ENCODE measurements at places on chromosomes 11 and 22. TPM values are rescaled to one million over a fixed set of nuclear protein-coding genes. Genes with fewer than 3 reads are reported as not detected.

The WNT7B gene
- total RNA-seq: not detected

The LRRC4C gene
- not detected for total RNA-seq

The CHRM1 gene
- total RNA-seq: not detected

DNA sequence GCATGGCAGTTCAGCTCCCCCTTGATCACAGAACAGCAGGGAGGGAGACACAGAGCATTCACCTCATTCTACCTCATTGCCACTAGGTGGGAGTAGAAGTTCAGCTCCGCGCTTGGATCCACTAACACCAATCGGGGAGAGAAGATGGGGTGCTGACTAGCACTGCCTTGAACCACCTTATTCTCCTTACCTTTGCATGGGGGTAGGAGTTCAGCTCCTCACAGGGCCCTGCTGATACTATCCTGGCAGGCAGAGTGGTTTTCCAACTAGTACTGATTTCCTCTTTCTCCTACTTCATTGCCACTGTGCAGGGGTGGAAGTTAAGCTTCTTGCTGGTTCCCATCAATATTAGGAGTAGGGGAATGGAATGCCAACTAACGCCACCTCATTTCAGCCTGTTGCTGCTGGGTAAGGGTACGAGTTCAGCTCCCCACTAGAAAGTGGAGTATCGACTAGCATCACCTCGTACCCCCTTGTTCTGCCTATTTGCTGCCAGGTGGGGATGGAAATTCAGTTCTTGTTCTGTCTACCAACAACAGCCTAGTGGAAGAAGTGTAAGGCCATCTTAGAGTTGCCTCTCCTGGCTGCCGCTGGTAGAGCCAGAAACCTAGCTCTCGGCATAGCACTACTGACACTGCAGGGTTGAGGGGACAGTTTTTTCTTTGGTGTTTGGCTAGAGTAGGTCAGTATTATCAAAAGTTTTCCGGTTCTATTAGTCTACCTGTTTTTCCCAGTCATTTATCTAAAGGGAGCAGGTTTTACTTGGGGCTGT, 550.9 kb upstream of the CCDC90B start:
- no peak for DNase-seq
